ENCODE measurements at places on chromosomes 1 and 21. TPM values are rescaled to one million over a fixed set of nuclear protein-coding genes. Genes with fewer than 3 reads are reported as not detected.
A peak's percentile ranks its signal among the peaks of the same experiment; 100 is the strongest.

PER3 gene
- 3.1 TPM for total RNA-seq

KPRP gene
- total RNA-seq: not detected

PGLYRP4 gene
- not detected for total RNA-seq

BGLAP gene
- total RNA-seq: 0.08 TPM

DNA sequence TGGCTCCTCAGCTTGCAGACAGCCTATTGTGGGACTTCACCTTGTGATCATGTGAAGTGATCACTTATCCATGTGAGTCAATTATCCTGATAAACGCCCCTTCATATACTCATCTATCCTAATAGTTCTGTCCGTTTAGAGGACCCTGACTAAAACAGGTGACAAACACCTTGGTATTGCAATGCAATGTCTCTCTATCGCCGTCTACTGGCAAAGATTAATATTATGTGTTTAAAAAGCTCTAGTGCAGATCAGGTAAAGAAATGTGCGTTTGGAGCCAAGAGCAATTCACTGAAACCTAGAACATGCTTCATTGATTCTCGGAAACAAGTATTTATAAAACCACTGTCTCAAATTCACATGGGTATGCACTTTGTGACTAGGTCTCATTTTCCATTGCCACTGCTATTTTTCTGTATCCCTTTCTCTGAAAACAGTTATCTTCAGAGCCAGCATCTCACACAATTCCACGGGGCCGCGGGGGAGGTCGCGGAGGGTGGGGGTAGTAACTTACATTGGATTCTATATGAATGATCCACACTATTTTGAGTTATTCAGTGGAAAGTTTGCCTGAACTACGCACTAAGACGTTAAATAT, 554.6 kb upstream of the NCAM2 start:
- peak; percentile 21 for DNase-seq

GRCh38 chr1:204746838-204747442, 61.4 kb upstream of the LRRN2 start:
- peak; percentile 26 for DNase-seq

DNA sequence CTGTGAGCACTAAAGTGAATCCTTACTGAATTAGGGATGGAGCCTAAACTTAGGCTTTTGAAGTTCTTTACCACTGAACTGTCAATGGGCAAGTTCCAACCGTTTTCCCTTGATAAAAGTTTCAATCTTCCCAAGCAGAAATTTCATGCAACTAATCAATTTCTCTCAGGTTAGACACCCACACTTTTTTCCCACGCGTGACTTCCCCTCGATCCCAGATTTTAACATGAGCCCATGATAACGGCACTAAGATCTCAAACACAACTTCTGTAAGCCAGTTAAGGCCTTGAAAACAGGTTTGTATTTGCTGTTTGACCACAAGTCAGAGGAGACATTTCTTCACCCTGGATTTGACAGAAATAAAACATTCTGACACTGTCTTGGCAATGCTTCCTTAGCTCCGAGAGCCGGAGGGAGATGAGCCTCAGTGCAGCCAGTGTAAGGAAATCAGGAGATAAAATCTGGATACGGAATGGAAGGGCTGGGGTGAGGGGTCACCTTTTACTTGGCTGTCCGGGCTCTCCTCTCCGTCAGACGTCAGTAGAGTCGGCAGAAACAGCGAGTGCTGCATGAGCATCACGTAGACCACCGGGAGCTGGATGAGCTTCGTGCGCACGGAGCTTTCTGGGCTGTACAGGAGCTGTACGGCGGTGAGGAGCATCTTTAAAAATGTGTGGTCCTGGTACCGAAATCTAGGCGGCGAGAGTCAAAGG, 39.7 kb downstream of the MRAP start:
- DNase-seq: no peak

GRCh38 chr1:232201024-232201423, 428.9 kb downstream of the SIPA1L2 start:
- DNase-seq: no peak

GRCh38 chr1:62089570-62089969, 105.1 kb upstream of the L1TD1 start:
- no peak for DNase-seq

GRCh38 chr1:240090014-240090413, 1.7 kb upstream of the FMN2 start:
- no peak for DNase-seq

DNA sequence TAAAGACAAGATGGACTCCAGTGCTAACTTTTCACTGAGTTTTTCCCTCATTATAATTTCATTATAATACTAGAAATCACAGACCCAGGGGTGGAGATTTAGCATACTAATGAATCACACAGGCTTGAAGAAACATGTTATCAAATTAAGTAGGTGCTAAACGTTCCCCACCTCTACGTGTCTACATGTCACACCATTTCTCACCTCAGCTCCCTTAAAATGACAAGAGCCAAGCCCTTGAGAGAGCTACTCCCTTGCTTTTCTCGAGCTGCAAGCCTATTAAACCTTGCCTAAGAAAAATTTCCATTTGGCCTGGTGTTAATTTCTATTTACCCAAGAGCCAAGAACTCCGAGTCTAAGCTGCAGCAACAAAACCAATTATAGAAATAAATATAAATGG, 396.3 kb upstream of the NEGR1 start:
- no peak for DNase-seq

- peak; percentile 89 for DNase-seq
Observed at GRCh38 chr1:8202182-8202905, 115.6 kb upstream of the SLC45A1 start.

LDLRAD2 gene
- total RNA-seq: not detected

SHE gene
- total RNA-seq: not detected

Measured in H4 (cell line).